ENCODE measurements at places on chromosomes 2 and 18.

GRCh38 chr2:209367075-209367747 is 56.6 kb upstream of the MAP2 start:
- no peak for DNase-seq

GRCh38 chr18:48800466-48800865 is 150.3 kb downstream of the SMAD7 start:
- no peak for DNase-seq

- DNase-seq, result no peak
Measured at GRCh38 chr2:226665306-226665831, 134.3 kb downstream of the IRS1 start.

GRCh38 chr2:26429779-26430578 is 28.3 kb downstream of the DRC1 start:
- DNase-seq, result no peak

- no peak for DNase-seq
Measured at GRCh38 chr2:235909358-235909757, 258.8 kb downstream of the GBX2 start.

DNA sequence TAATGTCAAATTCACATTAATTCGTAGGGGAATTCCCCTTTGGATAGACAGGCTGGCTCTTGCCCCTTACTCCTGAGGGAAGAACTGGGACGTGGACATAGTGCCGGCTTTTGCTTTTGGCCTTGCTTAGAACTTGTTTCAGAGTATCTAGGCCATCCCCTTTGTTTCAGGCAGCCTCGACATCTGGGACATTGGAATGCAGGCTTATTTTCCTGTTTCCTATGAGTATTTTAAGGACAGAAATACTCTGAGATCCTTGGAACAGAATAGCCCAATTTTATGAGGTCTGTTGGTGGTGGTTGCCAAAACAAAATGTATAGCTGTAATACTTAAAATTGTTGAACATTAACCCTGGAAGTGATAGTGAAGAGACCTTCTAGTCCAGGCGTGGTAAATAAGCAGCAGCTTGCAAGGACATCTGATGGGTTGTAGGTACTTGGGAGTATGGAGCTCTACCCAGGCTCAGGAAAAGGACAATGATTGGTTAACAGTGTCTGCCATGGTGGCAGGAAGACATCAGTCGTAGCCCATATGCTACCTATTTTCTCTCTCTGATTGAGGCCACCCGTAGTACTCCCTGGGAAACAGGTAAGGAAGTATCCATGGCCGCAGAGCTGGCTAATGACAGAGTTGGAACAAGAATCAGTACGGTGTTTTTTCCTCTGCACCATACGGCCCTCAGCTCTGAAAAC is 112.4 kb downstream of the CDK15 start:
- no peak for DNase-seq

DNA sequence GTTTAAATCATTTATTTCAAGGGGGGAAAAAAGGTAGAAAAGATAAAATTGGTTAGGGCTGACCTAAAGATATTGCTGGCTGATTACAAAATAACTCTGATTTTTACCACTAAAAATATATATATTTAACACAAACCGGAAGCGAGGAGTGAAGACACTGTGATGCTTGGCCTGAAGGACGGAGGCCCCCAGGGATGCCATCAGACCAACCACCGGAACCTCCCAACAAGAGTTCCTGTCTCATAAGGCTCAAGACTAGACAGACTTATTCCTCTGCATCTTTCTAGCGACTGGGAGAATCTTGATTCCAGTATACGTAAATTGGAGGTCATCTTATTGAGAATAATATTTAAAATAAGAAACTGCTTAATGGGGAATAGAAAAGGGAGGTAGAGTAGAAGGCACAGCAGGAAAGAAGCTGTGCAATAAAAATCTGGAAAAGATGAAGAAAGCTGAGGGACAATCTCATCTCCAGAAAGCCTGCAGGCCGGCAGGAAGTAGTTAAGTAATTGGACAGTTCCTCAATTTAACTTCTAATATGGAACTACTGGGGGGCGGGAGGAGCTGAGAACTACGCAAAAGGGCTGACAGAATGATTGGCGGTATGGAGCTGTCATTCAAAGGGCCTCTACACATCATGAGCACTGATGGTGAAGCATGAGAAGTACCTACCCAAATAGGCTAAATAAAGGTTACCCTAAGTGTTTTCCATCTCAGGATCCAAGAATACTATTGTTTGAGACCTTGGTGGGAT is 91.1 kb downstream of the DTNB start:
- no peak for DNase-seq

GRCh38 chr2:86747711-86748639 is 27.9 kb downstream of the RMND5A start:
- DNase-seq, result no peak

- DNase-seq, result no peak
Measured at GRCh38 chr2:189168856-189169499, 10.6 kb downstream of the COL5A2 start.
